Stimulated activated CD4-positive, alpha-beta T cell treated with anti-CD3 and anti-CD28 coated beads, Interleukin-2, amount 100 ng/mL, for 48 hours (primary cell): ENCODE measurements at places on chromosomes 7 and 10.

GRCh38 chr10:96257944-96258343 is 13.4 kb downstream of the BLNK start:
- DNase-seq: no peak

DNA sequence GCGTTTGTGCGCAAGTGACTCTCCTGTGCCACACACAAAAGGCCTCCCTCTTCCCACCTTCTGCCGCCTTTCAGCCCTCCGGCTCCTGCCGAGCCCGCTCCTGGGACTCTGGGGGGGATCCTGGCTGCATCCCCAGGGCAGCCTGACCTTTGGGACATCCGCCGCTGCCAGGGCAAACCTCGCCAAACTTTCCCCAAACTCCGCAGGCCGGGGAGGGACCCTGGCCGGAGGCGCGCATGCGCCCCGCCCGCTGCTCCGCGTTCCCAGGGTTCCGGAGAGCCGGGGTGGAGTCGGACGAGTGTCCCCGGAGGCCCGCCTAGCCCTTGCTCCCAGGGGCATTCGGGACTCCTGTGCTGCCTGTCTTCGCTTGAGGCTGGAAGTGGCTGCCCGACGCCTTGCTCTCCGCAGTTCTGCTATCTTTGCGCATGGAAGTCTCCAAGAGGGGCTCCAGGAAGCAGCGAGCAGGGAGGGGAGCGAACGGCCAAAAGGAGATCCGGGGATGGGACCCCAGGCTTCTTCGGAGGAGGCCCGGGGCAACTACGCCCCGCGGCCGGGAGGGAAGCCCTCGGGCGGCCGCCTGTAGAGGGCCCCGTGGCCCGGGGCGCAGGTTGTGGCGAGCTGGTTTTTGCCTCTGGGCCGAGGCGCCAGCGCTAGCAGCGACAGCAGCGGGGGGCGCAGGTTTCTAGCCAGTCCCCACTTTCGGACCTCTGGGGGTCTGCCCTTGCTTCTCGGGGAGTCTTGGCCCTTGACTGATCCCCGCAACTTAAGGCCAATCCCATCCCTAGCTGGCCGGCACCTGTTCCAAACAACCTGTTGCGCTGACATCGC is 7.0 kb downstream of the PTF1A start:
- no peak for DNase-seq

DNA sequence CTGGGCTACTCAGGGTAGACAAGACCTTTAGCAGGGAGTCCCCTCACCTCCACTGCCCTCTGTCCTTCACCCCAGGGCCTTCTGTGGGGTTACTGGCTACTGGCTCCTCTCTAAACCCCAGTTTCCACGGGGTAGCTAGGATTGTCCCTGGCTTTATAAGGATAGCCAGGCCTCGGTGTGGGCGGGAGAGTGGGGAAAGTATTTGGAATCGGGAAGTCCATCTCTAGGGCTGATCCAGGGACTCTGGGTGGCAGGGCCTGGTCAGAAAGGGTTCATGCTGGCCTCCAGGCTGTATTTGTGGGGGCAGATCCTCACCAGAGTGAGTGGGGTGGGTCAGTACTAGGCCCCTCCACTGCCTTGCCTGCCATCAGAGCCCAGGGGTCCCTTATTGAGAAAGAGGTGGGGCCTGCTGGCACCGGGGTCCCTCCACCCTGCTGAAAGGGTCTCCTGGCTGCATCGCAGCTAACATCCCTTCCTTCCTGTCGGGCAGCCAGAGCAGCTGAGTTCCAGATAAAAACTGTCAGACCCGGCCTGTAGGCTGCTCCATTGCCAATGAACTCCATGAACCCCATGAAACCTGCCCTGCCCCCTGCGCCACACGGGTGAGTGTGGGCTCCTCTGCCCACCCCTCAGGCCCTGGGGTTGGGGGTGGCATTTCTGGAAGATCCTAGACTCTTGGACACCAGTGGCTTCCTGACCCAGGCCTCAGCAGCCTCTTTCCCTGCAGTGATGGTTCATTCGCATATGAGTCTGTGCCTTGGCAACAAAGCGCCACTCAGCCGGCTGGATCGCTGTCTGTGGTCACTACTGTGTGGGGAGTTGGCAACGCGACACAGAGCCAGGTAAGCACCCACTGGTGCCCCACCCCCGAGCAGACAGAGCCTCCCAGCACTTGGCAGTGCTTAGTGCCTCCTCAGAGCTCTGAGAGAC is 7.3 kb downstream of the ZMIZ2 start:
- no peak for DNase-seq

- DNase-seq: no peak
Measured at GRCh38 chr10:49713266-49713665, 33.8 kb downstream of the C10orf53 start.

- DNase-seq: no peak
Measured at GRCh38 chr7:114886241-114886640, 35.7 kb upstream of the MDFIC start.

- DNase-seq: no peak
Measured at GRCh38 chr10:52769966-52770365, 2.6 kb downstream of the MBL2 start.

- no peak for DNase-seq
Measured at GRCh38 chr7:128908750-128909624, 1.5 kb downstream of the KCP start.

GRCh38 chr7:8160779-8161345 is 101.1 kb downstream of the ICA1 start:
- no peak for DNase-seq

- DNase-seq: no peak
Measured at GRCh38 chr7:128361411-128362379, at the start of gene PRRT4. Gene PRRT4, minus strand, starts transcription at chr7:128361690.

GRCh38 chr7:29142021-29142727 is 4.2 kb downstream of the CPVL start:
- DNase-seq: no peak
